ENCODE measurements at places on chromosomes 1 and 21. TPM values are rescaled to one million over a fixed set of nuclear protein-coding genes. Genes with fewer than 3 reads are reported as not detected.

CMPK1 gene
- 35.6 TPM for total RNA-seq

DNA sequence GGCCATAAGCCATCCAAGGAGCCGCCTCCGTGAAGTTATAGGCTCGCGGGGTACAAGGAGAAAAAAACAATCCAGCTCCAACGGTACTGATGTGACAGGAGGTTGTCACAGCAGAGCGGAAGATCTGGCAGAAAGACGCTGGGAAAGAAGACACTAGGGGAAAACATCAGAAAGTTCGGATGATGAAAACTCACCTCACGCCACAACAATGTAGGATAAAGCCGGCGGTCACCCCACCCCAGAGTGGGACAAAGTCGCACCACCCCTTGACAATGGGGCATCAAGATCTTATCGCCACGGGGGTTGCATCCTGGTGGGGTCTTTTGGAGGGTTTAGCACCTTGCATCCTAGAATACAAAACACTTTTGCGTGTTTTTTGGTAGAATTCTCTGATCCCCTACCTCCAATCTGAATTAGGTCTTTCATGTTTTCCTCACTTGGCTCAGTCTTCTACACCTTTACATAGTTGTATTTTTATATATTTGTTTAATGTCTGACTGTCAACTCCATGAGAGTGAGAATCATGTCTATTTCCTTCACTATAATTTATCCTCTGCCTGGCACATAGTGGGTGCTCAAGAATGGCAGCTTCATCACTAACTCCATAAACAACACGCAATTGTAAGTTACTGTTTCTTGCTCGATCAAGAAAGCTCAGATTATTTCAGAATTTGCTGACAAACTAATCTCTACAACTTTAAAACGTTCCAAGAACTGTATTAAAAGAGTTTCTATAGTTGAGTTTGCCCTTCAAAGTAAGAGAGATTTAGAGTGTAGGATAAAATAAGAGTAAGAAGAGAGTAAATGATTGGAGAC lies 611 bp upstream of the ZSWIM5 start:
- DNase-seq, result no peak

FAM163A gene
- total RNA-seq, result 0.07 TPM

SMAP2 gene
- total RNA-seq, result 5.7 TPM

Data from WTC11 (cell line).